ENCODE measurements at places on chromosomes 16 and 17. TPM values are rescaled to one million over a fixed set of nuclear protein-coding genes. Genes with fewer than 3 reads are reported as not detected.

Gene MYO15A
- total RNA-seq, result 0.26 TPM

Gene TEX19
- not detected for total RNA-seq

Gene AGRP
- not detected for total RNA-seq

Gene LYRM9
- 11.2 TPM for total RNA-seq

Gene ADAMTS18
- 0.16 TPM for total RNA-seq

Gene HOXB7
- 13.2 TPM for total RNA-seq

Gene NPB
- 0.48 TPM for total RNA-seq

Gene ZNF205
- total RNA-seq, result 18.7 TPM

Gene C16orf54
- total RNA-seq, result not detected

Gene SLC16A13
- 1.7 TPM for total RNA-seq

Gene CNGB1
- not detected for total RNA-seq

Gene CRYBA1
- total RNA-seq, result not detected

Gene EPN3
- 0.26 TPM for total RNA-seq

Gene HAPSTR1
- total RNA-seq, result 45.0 TPM

Gene WNT9B
- not detected for total RNA-seq

Gene C16orf74
- total RNA-seq, result 14.1 TPM

Gene CHAD
- not detected for total RNA-seq

Gene AKTIP
- 13.7 TPM for total RNA-seq

Gene SCARF1
- total RNA-seq, result 3.4 TPM

Gene EVI2B
- 0.52 TPM for total RNA-seq

Gene PMFBP1
- total RNA-seq, result not detected

Gene CD7
- 14.8 TPM for total RNA-seq

Gene MYH1
- total RNA-seq, result not detected

Gene CCL8
- total RNA-seq, result not detected

Gene CD300LB
- total RNA-seq, result not detected

Gene HELZ
- 21.8 TPM for total RNA-seq

Gene LDHD
- 0.16 TPM for total RNA-seq

Gene SLC38A8
- not detected for total RNA-seq

Gene SLC22A31
- total RNA-seq, result 11.1 TPM

Gene FGF11
- total RNA-seq, result 2.1 TPM

Gene ZNF286A
- total RNA-seq, result 26.2 TPM

Gene KRT16
- not detected for total RNA-seq

Gene OVCA2
- 81.6 TPM for total RNA-seq

Gene CLEC19A
- total RNA-seq, result not detected

Measured in epithelial cell of alveolus of lung (primary cell).